ENCODE measurements at places on chromosomes 4 and X.

DNA sequence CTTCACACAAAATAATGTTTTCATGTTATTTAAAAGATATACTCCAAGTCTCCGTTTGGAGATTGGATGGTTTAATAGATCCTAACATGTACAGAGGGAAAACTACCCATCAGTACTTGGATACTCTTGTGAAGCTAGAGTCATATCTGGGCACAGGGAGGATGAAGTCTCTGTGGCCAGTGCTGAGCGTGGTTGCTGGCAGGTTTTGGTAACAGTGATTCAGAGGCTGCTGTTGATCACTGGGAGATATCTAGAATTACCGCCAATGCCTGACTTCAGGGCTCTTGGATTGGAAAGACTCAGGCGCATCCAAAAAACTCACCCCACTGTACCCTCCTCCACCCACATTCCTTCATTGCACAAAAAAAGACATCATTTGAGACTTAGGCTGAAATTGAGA lies 107.2 kb upstream of the PGRMC2 start:
- no peak for DNase-seq

DNA sequence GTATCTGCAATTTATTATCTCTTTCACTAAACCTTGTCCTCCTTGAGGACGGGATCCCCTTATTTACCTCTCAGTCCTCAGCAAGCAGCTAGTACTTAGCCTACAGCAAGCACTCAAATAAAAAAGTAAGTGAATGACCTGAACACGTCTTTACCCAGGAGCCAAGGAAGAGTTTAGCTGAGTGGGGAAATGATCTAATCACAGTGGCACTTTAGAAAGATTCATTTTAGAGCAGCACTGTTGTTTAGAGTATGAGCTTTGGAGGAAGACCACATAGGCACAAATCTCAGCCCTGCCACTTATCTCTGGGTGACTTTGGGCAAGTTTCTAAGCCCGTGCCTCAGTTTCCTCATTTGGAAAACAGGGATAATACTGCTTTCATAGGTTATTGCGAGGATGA lies 2.7 kb downstream of the FAM120C start:
- no peak for DNase-seq

DNA sequence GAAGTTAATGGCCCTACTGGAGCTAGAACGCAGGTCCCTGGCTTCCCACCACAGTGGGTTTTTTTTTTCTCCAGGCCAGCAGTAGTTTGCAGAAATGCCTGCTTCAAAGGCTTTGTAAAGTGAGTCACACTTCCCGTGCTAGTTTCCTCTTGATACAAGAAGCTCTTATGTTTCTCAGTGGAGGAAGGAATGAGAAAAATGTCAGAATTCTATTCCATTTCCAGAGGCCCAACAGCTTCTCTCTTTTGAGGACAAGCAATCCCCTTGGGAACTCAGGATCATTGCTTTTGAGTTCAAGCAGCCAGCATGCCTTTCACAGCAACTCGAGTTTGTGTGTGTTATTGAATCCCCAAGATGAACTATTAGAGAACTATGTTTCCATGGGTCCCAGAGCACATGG lies 134.3 kb downstream of the GUCY2F start:
- peak; percentile 15 for DNase-seq

DNA sequence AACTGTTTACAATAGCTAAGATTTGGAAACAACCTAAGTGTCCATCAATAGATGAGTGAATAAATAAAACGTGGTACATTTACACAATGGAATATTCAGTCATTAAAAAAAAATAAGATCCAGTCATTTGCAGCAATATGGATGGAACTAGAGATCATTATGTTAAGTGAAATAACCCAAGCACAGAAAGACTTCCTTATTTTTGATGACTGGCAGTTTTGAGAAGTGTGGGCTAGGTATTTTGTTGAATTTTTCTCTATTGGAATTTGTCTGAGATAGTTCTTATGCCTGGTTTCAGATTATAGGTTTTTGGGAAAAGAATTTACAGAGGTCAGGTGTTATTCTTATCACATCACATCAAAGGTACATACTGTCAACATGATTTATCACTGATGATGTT lies 293.8 kb upstream of the ARSJ start:
- DNase-seq: no peak

DNA sequence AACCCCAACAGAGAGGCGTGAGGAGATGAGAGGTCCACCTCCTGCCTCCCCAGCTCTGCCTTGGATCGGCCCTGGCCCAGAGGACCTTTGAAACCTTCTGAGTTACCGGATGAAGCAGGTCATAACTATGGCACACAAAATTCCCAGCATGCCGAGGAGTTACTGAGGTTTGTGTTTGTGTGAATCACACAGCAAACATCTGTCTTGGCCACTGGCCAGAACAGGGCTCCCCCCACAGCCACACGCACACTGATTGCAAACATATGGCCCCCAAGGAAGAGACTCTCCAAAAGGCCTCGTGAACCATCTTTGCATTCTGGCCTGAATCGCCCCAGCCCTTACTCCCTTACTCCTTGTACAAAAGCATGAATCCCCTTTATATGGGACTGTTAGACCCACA lies 18.9 kb downstream of the RPS4X start:
- peak; percentile 24 for DNase-seq

- no peak for DNase-seq
Observed at GRCh38 chr4:147610686-147611085, 6.5 kb upstream of the TMEM184C start.

- DNase-seq: no peak
Observed at GRCh38 chr4:188372058-188372457, 232.8 kb downstream of the TRIML1 start.

DNA sequence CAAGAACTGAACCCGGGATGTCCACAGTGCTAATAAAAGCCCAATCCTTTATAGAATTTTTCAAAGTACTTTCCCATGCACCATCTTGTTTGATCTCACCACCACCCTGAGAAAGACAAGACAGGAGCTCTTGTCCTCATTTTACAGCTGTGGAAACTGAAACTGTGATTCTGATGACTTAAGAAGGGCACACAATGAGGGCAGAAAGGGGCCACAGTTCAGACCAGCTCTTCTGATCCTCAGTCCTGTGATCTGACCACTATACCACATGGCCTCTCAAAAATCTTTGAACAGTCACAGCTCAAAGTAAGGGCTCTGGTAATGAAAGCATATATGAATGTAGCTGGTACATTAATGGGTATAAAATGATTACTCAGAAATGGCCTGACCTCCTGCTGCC lies 127.3 kb upstream of the CPEB2 start:
- DNase-seq: no peak

GRCh38 chr4:180434131-180434895 lies 1808.9 kb upstream of the TENM3 start:
- DNase-seq: no peak

DNA sequence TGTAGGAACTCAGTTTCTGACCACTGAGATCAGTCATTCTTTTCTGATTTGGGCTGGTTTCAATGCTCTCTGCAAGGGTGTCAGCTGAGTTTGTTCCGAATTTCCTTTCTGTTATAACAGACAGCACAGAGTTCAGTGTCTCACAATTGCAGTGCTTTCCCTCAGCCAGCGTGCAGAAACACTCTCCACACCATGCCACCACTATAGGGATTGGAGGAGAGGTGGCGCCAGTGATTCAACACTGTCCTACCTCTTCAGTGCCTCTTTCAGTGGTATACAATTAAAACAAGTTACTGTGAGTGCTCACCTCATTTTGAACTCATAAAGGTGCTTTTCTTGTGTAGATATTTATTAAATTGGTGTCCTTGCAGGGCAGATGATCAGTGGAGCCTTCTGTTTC lies 413.2 kb upstream of the CXorf51B start:
- DNase-seq: no peak

GRCh38 chr4:80878218-80878617 lies 152.3 kb upstream of the BMP3 start:
- no peak for DNase-seq

GRCh38 chr4:67939195-67939594 lies 24.1 kb downstream of the TMPRSS11A start:
- no peak for DNase-seq

Measured in right hindlimb (tissue), 1 donor.